ENCODE measurements at places on chromosomes 2 and 18.

GRCh38 chr2:8617590-8617989 is 64.3 kb upstream of the ID2 start:
- no peak for DNase-seq

DNA sequence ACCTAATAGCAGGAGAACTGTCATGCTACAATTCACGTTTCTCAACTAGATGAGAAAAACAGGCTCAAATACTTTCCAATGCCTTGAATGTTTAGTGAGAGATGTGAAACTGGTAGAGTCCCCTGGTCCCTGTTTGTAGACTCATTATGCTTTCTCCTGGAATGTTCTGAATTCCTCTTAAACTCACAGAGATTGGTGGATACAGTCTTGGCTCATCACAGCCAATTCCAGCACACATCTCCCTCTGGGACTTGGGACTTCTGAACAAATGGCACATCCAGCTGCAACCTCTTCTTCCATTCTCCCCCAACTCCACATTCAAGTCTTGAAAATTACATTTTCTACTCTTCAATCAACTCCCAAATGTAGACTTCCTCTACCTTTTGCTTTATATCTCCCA is 58.4 kb upstream of the NT5C1B start:
- no peak for DNase-seq

DNA sequence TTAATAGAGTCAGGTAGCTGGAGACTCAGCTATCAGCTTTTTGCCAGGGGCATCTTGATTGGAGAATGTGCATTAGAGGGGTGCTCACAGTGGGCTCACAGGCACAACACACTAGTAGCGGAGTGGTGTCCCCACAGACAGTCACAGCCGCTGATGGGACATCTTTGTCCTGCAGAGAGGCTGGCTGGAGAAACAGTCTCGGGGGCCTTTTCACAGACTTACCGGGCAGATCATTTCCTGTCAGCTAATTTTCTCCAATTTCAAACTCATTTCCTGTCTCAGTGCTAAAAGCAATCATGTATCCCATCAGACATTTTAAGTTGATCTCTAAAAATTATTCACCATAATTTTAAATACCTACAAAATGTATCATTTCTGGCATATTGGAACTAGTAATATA is 562.6 kb downstream of the DCDC2C start:
- DNase-seq, result no peak

GRCh38 chr18:57223144-57223870 is 76.4 kb downstream of the BOD1L2 start:
- DNase-seq, result no peak

DNA sequence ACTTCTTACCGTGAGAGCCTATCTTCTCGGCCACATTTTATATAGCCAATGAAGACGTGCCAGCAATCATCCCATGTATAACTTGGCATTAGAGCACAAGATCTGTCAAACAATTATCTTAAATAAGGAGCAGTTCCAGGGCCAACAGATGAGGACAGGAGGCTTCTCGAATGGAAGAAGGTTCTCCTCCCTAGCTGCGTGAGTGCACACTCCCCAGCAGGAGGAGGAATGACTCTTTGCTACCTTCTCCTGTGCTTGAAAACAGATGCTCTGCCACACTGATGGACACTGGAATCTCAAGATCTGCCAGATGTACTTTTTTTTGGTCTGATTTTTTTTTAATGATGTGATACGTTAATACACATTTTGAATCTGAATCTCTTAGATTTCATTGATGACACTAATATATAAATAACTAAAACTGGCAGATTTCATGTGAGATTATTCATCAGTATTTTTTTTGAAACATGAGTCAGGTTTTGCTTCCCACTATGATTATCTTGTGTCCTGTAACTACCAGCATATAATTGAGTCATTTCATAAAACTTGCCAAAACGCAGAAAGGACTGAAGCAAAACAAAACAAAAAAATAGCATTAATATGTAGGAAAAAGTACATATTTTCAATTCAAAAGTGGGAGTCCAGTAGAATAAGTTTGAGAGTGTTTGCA is 626 bp upstream of the VIT start:
- no peak for DNase-seq

- no peak for DNase-seq
Measured at GRCh38 chr18:7857562-7857961, 290.4 kb downstream of the PTPRM start.

DNA sequence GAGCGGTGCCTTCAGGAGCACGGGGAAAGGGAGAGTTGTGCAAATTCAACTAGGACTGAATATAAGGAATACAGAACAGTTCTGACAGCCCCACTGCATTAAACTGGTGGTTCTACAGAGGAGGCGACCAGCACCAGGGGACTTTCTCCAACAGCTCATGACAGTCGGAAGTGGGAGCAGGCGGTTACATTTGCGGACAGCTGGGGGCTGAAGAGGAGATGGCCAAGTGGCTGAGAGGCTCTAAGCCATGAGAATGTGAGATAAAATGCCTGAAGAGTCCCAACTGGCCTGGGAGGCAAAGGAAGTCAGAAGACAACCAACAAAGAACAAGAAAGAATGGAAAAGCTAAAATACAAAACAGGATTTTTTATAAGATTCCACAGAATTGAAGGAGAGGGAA is 141.3 kb downstream of the L3MBTL4 start:
- DNase-seq, result no peak

DNA sequence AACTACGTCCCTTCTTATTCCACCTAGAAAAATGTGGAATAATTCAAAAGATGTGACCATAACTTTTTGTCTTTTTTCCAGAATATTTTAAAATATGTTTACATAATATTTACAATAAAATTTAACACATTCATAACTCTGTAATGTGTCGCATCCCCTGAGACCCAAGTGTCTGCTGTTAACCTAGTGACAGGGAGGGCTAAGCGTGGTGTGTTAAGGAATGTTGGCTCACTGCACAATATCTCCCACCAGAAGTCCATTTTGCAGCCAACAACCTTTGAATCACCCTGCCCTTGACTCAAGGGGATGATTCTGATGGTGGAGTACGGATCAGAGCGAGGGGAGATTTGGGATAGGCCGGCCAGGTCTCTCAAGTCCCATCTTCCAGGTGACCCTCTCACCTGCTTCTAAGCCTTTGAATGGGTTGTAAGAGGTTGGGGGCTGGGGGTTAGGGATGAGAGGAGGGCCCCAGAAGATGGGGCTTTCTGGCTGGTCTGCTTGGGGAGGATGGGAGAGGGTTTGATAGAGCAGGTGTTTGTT is 43.3 kb downstream of the SERTAD2 start:
- DNase-seq, result no peak

GRCh38 chr2:9573840-9574239 is 18.2 kb upstream of the ADAM17 start:
- DNase-seq, result no peak

DNA sequence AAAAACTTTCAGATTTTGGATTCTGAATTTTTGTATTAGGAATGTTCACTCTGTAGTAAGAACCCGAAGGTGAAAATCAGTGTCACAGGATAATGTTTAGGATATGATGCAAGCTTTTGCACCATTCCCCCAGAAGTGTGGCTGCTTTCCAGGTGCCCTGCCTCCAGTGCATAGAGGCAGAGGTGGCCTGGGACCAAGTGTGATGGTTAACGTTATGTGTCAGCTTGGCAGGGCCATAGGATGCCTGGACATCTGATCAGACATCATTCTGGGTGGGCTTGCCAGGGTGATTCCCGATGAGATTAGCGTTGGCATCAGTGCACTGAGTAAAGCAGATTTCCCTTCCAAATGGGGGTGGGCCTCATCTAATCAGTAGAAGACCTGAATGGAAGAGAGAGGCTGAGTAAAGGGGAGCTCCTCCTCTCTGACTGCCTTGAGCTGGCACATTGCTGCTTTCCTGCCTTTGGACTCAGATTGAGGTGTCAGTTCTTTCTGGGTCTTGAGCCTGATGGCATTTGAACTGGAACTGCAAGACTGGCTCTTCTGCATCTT is 177.4 kb upstream of the HS6ST1 start:
- no peak for DNase-seq

GRCh38 chr2:48799601-48800000 is 44.1 kb upstream of the LHCGR start:
- DNase-seq, result no peak

- no peak for DNase-seq
Measured at GRCh38 chr18:69257861-69258458, 142.7 kb upstream of the DOK6 start.

DNA sequence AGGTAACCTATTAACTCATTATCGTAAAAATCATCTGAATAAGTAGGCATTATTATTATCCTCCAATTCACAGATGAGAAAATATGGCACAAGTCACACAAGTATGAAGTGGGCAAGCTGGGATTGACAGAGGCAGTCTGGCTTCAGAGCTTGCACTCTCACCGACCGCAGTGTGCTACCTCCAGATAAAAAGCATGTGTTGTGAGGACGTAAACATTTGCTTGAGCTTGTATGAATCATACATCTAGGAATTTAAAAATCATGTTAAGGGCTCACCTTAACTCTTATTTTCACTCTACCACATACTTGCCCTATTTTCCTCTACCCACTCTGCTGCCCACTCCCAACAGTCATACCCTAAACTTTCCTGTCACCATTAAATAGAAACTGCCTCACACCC is 65.3 kb upstream of the AMMECR1L start:
- no peak for DNase-seq

DNA sequence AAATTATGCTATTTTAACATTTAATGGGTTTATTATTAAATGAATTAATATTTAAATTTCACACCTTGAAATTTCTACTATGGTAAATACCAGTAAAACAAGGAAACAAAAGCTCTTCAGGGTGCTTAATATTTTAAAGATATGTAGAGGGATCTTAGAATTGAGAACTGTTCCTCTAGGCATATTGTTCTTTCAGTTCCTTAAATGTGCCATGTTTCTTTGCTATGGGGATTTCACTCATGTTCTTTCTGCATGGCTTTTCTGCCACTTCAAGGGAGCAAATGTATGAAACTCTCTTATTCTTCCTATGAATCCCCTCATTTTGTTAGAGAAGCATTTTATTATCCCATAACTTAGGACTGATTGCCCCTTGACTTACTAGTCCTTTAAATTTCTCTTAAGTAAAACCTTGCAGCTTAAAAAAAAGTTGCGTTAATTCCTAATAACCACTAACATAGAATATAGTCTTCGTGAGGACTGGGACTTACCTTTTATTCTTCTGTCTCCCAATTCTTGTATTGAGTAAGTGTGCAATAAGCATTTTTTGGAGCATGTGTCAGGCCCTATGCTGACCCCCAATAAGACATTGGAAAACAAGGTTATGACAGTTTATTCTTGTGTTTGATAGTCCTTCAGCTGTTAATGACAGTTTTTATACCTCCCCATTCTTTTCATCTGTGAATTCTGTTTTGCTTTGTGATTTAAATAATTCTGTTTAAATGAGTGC is 95.7 kb downstream of the BIRC6 start:
- no peak for DNase-seq

DNA sequence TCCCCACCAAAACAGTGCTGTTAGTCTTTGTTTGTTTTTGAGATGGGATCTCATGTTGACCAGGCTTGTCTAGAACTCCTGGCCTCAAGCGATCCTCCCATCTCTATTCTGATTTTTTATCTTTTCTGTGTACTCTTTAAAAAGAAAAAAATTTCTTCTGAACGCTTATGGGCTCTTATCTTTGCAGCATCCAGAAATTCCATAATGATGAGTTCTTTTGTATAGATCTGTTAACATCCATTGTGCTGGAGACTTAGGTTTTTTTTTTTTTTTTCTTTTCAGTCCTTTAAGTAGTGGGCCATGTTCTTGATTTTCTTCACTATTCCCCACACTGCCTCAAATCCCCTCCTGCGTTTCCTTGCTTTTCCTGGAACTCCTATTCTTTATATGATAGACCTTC is 31.0 kb downstream of the RBBP8 start:
- DNase-seq, result no peak

GRCh38 chr2:151973013-151973900 is 125.6 kb downstream of the CACNB4 start:
- no peak for DNase-seq

- no peak for DNase-seq
Measured at GRCh38 chr2:101123795-101124471, 27.2 kb downstream of the TBC1D8 start.

GRCh38 chr2:148928395-148928794 is 53.4 kb downstream of the KIF5C start:
- no peak for DNase-seq

Data from stimulated activated CD4-positive, alpha-beta T cell treated with anti-CD3 and anti-CD28 coated beads, TNF-alpha, amount 100 ng/mL, for 48 hours (primary cell).